ENCODE measurements at places on chromosomes 16 and 17.

- no peak for DNase-seq
These were observed 4.3 kb downstream of the MT1H start for GRCh38 chr16:56673921-56674320.

- no peak for DNase-seq
These were observed 4.6 kb upstream of the CLDN9 start for GRCh38 chr16:3007957-3008689.

DNA sequence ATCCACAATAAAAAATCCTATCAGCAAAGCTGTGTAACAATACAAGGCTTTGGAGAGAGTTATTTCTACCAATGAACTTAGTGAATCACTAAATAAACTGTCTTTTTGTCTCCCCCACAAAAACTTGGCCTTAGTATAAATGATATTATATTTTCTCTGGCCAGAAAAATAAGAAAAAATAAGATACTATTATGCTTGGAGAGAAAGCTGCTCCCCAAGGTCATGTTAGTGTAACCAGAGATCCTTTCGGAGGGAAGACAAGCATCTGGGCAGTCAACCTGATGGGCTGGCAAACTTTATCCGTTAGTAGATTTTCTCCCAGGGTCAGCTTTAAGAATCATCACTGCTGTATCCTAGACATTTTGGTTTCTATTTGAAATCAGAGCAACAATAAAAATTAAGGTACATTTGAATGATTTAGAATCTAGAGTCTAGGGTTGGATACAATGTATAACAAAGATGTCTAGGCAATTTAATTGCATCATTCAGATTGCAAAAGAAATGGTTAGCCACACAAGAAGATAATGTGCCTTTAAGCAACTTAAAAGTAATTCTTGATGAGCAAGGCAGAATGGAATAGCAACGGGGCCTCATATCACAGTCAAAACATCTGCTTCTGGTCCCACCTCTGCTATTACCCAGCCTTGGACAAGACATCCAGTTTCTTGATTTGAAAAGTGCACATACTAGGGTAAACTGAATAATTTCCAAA, 280.4 kb downstream of the SLC39A11 start:
- DNase-seq = no peak

- no peak for DNase-seq
These were observed 520.6 kb upstream of the SOX9 start for GRCh38 chr17:71600137-71600789.

GRCh38 chr16:28554634-28555423, 1.1 kb downstream of the SGF29 start:
- no peak for DNase-seq

DNA sequence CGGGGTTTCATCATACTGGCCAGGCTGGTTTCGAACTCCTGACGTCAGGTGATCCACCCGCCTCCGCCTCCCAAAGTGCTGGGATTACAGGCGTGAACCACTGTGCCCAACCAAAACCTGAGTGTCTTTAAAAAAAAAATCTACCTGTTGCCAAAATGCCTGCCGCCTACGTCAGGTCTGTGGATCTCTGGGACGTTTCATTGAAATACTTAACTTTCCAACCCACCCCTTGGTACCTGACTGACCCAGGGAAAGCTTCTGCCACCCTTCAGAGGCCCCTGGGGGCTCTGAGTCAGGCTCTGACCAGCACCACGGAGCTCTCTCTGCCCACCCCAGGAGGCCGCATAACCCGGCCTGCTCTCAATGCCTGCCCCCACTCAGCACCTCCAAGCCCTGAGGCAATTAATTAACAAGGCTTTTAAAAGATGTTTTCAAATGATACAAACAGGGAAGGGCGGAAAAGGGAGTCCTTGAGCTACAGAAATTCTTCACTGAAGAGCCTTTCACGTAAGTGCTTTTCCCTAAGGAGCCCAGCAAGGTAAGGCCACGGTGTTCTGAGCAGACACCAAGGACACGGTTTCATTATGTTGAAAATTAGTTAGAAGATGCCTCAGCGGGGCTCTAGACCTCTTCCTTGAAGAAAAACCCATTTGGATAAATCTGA, 29.3 kb upstream of the GSG1L start:
- peak; percentile 63 for DNase-seq

DNA sequence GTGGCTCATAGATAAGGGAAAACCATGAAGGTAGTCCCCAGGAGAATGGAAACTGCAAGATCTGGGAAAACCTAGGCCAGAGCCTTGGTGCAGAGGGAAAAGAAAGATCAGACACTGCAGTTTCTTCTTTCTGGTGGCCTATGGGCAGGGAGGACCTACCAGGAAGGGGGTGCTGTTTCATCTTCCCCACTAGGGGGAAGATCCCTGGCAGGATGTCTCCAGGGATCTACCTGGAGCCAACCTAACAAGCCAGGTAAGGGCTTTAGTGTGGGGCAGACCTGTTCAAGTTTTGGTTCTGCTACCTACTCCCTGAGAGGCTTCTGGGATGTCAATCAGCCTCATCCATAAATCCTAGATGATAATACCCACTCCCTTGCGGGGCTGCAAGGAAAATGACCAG, 21.4 kb downstream of the TOM1L2 start:
- no peak for DNase-seq

DNA sequence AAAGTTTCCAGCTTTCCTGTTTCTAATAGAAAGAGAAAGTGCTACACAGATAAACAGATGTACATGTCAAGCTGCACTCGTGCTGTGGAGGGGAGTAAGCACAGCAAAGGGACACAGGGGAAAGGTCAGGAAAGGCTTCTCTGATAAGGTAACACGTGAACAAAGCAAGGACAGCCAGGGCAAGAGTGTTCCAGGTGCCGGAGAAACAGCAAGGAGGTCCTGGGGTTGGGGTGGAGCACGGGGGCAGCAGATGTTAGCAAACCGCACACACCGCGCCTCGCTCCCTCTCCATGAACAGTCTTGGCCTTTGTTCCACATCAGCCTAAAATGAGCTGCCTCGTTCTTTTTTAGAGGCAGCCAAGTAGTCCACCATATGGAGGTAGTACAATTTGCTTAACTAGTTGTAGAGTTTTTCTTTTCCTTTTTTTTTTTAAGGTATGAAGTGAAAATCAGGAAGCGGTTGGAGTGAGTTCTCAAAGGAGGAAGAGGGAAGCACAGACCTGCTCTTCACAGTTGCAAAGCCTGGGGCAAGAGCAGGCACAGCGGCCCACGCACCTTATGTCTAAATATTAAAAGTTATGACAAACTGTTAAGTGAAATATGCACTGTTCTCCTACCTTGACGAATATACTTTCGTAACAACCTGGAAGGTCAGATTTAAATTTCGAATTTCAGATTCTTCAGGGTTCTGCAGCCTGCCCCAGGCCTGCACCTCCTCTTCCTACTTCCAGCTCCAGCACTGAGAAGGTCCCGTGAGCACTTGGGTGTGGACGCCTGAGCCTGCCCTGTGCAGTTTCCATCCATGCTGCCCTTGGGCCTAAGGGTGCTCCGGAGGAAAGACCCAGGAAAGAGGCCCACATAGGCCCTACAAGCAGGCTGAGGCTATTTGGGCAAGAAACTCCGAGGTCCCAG, 41.5 kb upstream of the RPH3AL start:
- no peak for DNase-seq

- DNase-seq = no peak
These were observed 4.8 kb downstream of the BCAR1 start for GRCh38 chr16:75246504-75247205.

- peak; percentile 45 for DNase-seq
These were observed 220.2 kb upstream of the CDH8 start for GRCh38 chr16:62256406-62256805.

- DNase-seq = no peak
These were observed 78.5 kb upstream of the CLEC3A start for GRCh38 chr16:77943801-77944200.

GRCh38 chr16:84861671-84862070, 41.9 kb downstream of the CRISPLD2 start:
- no peak for DNase-seq

DNA sequence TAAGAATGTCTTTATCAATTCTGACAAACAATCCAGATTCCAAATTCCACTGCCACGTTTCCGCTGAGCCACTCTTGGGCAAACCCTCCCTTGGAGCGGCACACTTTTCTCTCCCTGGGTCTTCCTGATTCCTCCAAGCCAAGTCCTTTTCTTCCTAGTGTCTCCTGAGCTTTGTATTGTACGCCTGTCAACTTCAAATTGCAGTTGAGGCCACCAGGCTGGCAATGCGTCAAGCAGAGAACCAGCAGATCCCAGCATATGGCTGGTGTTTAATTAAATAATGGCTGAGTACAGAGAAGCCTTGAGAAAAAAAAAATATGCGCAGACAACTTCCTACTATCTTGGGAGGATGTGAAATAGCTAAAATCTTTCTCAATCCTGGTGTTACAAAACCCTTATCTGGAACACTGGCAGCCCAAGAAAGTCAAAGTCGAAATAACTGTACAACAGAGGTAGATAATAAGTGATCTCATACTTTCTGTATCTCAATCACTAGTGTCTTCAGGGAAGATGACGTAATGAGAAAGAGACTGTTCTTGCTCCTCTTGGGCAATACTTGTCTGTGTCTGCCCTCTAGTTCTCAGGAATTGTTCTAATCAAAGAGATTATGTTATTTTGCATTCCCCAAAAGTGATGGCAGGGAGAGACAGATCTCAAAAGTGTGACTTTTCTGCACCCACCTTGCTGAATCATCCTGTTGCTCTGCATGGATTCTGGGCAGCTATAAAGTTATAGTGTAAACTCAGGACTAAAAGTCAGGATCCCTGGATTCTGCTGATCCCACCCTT, 15.0 kb downstream of the SMIM36 start:
- DNase-seq = peak; percentile 33

- no peak for DNase-seq
These were observed 46.0 kb downstream of the KATNIP start for GRCh38 chr16:27595993-27596392.

DNA sequence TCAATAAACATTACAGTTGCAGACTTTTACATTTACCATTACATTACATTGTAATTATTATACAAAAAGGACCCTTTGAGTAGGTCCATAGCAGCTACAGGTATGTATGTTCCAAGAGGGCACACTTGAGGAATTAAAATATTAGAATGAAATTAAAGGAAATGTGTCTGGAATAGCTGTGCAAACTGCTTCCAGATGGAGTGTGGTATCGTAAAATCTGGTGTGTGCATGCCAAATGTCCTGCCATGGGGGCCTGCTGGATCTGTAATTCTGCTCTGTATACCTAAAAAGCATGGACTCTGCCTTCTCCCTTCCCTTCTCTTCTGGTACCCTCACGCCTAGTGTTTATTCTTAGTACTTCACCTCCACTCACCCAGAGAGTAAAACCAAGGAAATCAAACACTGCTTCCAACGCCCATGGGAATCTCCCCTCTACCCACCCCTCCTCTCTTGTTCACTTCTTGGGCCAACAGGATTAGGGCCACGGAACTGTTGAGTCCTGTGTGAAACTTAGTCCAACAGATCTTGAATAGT, 38.7 kb downstream of the STH start:
- no peak for DNase-seq

DNA sequence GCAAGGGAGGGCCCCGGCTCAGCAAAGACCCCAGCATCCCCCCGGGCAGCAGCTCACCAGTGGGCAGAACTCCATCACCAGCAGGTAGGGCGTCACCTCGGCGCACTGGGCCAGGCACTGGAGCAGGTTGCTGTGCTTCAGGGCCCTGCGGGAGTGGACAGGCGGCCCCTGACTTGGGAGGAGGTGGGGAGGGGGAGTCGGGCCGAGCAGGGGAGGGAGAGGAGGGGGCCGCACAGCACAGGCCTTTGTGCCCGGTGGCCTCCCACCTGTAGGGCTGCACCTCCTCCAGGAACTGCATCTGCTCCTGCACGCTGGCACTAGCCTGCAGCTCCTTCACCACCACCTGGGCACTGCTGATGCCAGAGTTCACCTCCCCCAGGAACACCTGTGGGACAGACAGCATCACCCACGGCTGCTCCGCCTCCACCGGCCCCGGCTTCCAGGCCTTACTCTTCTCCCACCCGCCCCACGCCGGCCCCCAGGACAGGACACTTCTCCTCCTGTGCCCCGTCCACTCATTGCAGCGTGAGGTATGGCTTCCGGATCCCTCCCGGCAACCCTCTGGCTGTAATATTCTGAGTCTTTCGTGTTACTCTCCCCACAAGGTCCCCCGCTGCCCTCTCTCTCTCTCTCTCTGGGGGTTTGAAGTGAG, 37.7 kb upstream of the PVALEF start:
- DNase-seq = no peak

- DNase-seq = no peak
These were observed 16.2 kb downstream of the SMTNL2 start for GRCh38 chr17:4600563-4600962.

- no peak for DNase-seq
These were observed 12.6 kb upstream of the UQCRC2 start for GRCh38 chr16:21940570-21940969.

DNA sequence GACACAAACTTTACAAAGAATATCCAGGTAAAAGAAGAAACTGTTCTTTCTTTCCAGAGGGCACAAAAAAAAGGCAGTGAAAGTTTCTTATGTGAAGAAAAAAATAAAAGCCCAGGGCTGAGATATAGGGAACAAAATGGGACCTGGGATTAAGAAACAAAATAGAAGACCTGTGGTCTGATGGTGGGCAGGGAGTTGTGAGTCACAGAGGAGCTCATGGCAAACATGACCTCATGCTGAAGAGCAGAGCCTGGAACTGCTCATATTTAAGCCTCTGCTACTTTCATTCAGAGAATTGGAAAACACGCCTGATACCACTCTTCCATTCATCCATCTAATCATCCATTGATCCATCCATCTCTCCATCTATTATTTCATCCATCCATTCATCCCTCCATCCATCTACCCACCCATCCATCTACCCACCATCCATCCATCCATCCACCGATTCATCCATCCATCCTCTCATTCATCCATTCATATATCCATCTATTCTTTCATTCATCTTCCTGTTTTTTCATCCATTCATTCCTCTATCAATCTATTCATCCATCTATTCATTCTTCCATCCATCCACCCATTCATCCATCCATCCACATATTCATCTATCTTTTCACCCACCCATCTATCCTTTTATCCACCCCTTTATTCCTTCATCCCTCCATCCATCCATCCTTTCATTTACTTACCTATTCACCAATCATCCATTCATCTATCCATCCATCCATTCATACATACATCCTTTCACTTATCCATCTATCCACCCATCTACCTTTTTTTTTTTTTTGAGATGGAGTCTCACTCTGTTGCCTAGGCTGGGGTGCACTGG, 30.0 kb downstream of the WFDC1 start:
- DNase-seq = no peak

GRCh38 chr16:89026121-89026612, 49.2 kb upstream of the CBFA2T3 start:
- DNase-seq = no peak

GRCh38 chr17:70820276-70820675, 650.9 kb downstream of the KCNJ2 start:
- no peak for DNase-seq

Data from RWPE1 (cell line).